ENCODE measurements at places on chromosomes 1 and 21.

- peak; percentile 70 for DNase-seq
These were observed 32.2 kb upstream of the MED18 start for GRCh38 chr1:28296401-28297261.

- DNase-seq, result peak; percentile 2
These were observed 1760.3 kb downstream of the NCAM2 start for GRCh38 chr21:22758478-22758877.

DNA sequence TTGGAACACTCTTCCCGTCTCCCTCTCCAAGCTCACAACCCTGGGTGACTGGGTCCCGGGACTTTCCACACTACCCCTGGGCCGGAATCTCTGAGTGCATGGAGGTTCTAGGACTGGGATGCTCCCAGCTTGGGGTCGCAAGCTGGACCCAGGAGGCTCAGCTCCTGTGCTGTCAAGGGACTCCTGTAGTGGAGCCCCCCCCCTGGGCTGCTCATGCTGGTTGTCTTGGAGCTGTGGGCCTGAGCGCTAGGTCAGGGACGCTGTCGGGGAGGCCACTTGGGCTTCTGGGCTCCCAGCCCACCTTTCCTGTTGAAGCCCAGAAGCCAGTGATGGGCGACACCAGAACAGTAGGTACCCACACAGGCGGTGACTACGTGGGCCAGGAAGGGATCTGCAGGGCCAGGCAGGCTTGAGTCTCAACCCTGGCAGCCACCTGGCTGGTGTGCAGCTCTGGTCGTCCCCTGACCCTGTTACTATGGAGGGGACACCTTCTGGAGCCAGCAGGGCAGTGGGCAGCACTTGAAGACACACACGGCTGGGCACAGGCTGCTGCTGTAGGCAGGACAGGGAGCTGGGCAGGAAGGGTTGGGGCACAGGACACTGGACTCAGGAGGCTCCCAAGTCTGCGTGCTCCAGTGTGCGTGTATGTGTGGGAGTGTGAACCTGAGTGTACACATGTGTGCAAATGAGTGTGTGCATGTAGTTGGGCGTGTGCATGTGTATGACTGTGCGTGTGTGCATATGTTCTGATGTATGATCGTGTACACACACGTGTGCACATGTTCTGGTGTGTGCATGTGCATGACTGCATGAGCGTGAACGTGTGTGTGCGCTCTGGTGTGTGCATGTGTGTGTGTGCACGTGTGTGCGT is 3.0 kb downstream of the MMEL1 start:
- DNase-seq, result no peak

GRCh38 chr1:160590488-160590887 is 11.2 kb upstream of the CD84 start:
- DNase-seq, result no peak

- peak; percentile 52 for DNase-seq
These were observed 89.1 kb downstream of the ITSN1 start for GRCh38 chr21:33731447-33731846.

DNA sequence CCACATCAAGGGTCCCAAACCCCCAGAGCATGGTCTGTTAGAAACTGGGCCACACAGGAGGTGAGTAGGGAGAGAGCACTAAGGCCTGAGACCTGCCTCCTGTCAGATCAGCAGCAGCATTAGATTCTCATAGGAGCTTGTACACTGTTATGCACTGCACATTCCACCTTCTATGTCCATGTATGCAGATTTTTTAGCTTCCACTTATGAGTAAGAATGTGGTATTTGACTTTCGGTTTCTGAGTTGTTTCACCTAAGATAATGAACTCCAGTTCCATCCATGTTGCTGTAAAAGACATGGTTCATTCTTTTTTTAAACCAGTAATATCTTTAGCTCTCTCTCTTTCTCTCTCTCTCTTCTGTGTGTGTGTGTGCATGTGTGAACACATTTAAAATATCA is 663 bp upstream of the GBP6 start:
- DNase-seq, result peak; percentile 60

- DNase-seq, result peak; percentile 32
These were observed 188.2 kb downstream of the OMA1 start for GRCh38 chr1:58358346-58358745.

GRCh38 chr1:100902365-100902764 is 6.5 kb downstream of the SLC30A7 start:
- DNase-seq, result no peak
